ENCODE measurements at places on chromosomes 1 and 21. TPM values are rescaled to one million over a fixed set of nuclear protein-coding genes. Genes with fewer than 3 reads are reported as not detected.
A peak's percentile ranks its signal among the peaks of the same experiment; 100 is the strongest.

The SLC35F3 gene
- total RNA-seq, result 1.5 TPM

The ZNF697 gene
- total RNA-seq, result 8.3 TPM

The ANKRD34A gene
- total RNA-seq, result 0.28 TPM

The PSEN2 gene
- total RNA-seq, result 18.2 TPM

The KRTAP22-2 gene
- total RNA-seq, result not detected

The S100A8 gene
- total RNA-seq, result not detected

The KIFAP3 gene
- total RNA-seq, result 5.0 TPM

The OLFML3 gene
- total RNA-seq, result 13.4 TPM

DNA sequence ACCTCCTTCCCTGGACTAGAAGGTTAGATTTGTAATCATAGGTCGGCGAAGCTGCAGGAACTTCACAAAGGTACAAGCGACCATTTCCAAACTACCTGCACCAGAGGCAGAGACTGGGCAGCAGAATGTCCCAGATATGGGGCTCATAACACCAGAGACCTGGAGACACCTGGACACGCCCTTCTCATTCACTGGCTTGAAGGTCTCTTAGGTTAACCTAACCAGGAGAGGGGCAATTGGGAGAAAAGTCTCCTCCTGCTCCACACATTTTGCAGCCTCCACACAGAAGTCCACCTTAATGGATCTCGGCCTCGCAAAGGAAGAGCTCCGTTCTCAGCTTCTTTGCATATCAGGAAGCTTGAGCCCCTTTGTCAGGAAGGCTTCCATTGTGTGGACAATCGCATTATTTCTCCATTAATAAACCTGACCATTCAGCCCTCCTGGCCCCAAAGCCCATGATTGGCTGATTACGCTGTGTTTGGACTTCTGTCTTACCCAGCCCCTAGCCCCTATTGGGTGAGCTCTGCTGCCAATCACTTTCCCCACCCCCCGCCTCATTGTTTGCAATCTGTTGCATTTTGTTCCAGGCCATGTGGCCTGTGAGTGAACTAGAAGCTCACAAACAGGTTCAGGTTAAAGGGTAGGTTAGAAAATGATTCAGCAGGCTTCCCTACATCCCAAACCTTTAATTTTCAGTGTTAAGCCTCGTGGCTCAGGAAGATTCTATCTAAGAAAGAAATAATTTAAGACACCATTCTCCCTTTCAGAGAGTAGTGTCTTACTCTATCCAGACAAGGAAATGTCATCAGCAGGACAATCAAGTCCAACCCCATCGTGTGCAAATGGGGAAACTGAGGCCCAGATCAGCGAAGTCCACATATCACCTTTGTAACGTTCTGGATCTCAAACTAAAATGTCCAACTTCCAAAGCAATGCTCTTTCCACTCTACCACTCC, 2.8 kb downstream of the MYCL start:
- H3K36me3 ChIP-seq, result no peaks in the 10 kb centered on the region
- peak overlapping the region; percentile 82 for H3K4me3 ChIP-seq
- H3K27ac ChIP-seq, result peak overlapping the region; percentile 84
- DNase-seq, result peak; percentile 94
- H3K4me1 ChIP-seq, result peaks cover 63% of the 10 kb centered on the region

- peak; percentile 20 for DNase-seq
- no peaks in the 10 kb centered on the region for H3K27me3 ChIP-seq
- H3K4me3 ChIP-seq, result no peak overlapping the region
- no peaks in the 10 kb centered on the region for H3K36me3 ChIP-seq
These were observed 51.6 kb upstream of the HPDL start for GRCh38 chr1:45275054-45275453.

DNA sequence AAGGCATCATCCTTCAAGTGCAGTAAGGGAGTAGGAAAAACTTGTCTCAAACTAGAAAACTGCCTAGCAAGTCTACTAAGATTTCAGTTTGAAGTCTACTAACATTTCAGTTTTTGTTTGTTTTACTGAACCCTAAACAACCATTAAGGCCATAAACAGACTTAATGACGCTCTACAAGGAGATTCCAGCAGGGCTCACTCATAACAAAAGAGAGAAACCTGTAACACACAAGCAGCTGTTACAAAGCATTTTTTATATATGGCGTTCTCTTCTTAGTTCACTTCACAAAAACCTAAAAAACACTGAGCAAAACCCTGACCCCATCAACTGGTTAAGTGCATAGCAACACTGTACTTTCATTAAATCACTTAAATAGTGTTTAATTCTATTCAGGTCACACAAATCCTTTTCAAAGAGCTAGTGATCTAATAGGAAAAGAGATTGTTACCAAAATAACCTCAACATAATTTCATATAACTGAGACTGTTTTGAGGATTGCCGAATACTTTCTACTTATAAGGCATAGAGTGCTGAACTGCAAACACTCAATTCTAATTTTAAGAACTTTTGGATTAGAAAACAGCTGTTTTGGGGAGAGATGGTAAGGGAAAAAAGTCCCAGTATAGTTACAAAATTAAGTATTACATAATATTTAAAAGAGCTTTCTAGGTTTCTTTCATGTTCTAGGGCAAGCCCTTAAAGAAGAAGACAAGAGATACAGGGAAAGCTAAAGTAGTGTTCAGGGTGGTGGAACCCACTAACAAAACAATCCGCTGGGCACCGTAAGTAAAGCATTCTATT, 1.4 kb downstream of the B3GALNT2 start:
- DNase-seq, result no peak
- peak overlapping the region; percentile 90 for H3K4me3 ChIP-seq
- H3K4me1 ChIP-seq, result peaks cover 9% of the 10 kb centered on the region

- peaks cover 20% of the 10 kb centered on the region for H3K4me1 ChIP-seq
- no peak for DNase-seq
- peaks cover 28% of the 10 kb centered on the region for H3K27me3 ChIP-seq
- no peaks in the 10 kb centered on the region for H3K36me3 ChIP-seq
These were observed 2.6 kb downstream of the TAGLN2 start for GRCh38 chr1:159922511-159923202.

GRCh38 chr1:152325111-152325510, at the start of gene FLG:
Gene FLG (minus strand): TSS chr1:152325239. CDS start chr1:152315456, 9,783 bp downstream.
- no peaks in the 10 kb centered on the region for H3K4me1 ChIP-seq
- DNase-seq, result no peak
- no peaks in the 10 kb centered on the region for H3K36me3 ChIP-seq
- no peak within 1 kb of the TSS for H3K27ac ChIP-seq
- no peaks in the 10 kb centered on the region for H3K27me3 ChIP-seq

GRCh38 chr1:22452481-22452957, 868 bp downstream of the ZBTB40 start:
- peaks cover 7% of the 10 kb centered on the region for H3K4me1 ChIP-seq
- peak overlapping the region; percentile 89 for H3K4me3 ChIP-seq
- no peaks in the 10 kb centered on the region for H3K36me3 ChIP-seq
- H3K27ac ChIP-seq, result no peak overlapping the region

DNA sequence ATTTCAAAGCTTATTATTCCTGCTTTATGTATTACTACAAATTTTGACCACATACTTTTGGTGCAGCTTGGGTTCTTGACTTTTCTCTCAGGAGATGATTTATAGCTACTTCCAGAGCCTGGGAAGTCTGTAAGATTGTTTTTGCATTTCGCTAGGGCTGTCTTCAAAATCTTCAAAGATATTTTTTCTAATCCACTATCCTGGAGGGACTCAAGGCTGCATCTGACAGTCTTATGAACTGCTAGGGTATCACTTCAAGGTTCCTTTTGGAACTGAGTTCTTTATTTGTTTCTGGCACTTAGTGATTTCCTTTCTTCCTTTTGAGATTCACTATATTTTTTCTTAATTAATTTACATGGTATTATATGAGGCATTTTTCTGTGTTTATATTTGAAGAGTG, 90.0 kb upstream of the LYPLAL1 start:
- no peak overlapping the region for H3K27ac ChIP-seq
- H3K4me3 ChIP-seq, result no peak overlapping the region
- DNase-seq, result no peak
- no peaks in the 10 kb centered on the region for H3K4me1 ChIP-seq
- no peaks in the 10 kb centered on the region for H3K36me3 ChIP-seq

DNA sequence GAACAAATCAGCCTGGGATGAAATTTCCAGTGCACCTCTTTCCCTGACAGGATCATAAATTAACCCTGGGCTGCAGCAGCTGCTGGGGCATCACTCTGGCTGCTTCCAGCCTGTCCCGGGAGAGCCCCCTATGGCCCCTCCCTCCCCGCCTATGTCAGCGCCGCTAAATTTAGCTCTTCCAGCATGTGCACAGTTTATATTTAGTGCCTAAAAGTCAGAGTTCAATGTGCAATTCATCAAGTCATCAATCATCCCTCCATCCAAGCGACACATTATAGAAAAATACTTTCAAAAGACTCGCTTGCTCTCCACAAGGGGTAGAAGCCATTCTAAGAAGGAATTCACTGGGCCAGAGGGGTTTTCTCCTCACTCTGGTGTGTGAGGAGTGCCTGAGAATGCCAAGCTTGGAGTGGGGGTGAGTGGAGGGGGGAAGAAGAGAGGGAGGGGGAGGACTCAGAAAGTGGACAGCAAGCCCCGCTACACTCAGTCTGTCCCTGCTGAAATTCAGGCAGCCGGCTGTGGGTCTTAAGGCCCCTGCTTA, 37.4 kb downstream of the XCL1 start:
- DNase-seq, result peak; percentile 40
- H3K4me3 ChIP-seq, result no peak overlapping the region
- H3K27me3 ChIP-seq, result no peaks in the 10 kb centered on the region
- peaks cover 19% of the 10 kb centered on the region for H3K4me1 ChIP-seq
- H3K36me3 ChIP-seq, result no peaks in the 10 kb centered on the region

GRCh38 chr1:27557596-27558340, 46.2 kb downstream of the AHDC1 start:
- H3K4me1 ChIP-seq, result peaks cover 49% of the 10 kb centered on the region
- H3K27ac ChIP-seq, result peak overlapping the region; percentile 61
- H3K4me3 ChIP-seq, result no peak overlapping the region
- DNase-seq, result peak; percentile 21
- no peaks in the 10 kb centered on the region for H3K36me3 ChIP-seq
- H3K27me3 ChIP-seq, result no peaks in the 10 kb centered on the region

DNA sequence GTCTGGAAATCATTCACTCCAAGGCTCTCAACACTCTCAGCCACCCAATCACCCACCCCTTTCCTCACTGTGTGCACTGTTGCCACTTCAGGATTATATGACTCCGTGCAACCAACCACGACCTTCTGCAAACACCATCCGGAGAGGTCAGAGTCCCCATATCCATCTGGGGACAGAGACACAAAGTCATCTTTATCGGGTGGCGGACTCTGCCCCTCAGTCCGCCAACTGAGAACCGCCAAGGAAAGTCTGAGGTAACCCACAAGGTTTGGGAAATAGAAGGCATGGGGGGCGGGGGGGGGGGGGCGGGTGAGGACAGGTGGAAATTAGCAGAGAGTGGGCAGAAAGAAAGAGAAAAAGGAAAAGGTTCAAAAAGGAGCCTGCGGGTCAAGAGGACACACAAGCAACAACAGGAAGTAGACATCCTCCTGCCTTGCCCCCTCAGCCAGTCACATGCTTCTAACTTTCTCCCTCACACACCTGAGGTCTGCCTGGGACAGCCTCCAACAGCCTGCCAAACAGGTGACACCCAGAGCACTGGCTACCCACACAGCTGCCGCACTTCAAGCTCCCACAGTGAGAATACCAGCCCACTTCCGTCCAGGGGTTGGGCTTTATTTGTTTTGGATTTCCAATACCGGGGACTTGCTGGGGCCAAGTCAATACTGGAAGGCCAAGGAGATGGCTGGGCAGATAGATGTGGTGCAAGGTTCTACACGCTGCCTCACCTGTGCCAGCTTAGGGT, 58.1 kb downstream of the SSBP3 start:
- no peak overlapping the region for H3K4me3 ChIP-seq
- no peak for DNase-seq
- H3K27ac ChIP-seq, result no peak overlapping the region
- no peaks in the 10 kb centered on the region for H3K27me3 ChIP-seq
- peaks cover 8% of the 10 kb centered on the region for H3K4me1 ChIP-seq
- no peaks in the 10 kb centered on the region for H3K36me3 ChIP-seq

DNA sequence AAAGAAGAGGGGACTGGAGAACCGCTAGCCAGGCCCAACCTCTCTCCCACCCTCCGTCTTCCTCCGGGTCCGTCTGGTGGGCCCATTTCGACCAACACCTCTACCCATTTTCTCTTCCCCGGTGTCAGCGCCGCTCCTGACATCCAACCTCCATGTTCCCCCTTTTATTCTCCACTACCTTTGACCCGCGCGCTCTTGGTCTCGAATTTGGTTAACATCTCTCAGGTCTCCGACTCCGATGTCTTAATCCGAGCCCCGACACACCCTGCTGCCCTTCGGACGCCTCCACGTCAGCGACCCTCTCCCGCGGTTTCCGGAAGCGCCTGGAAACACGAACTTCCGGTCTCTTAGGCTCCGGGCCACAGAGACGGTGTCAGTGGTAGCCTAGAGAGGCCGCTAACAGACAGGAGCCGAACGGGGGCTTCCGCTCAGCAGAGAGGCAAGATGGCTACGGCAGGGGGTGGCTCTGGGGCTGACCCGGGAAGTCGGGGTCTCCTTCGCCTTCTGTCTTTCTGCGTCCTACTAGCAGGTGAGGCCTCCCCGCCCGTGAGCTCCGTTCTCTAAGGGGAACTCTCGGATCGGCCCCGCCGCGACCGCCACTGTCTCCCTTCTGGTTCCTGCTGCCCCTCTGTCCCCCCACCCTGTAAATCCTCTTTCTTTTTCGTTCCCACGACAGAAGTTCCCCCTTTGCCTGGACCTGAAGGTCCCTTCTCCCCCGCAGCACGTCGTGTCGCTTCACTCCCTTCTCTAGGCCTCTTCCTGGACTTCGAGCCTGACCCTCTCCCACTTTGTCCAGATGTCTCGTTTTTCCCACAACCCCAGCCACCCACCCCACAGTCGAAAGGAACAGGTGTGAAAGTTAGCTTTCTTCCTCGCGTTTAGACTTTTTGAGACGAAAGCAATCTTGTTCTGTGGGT, at the start of the genes COPA and NCSTN:
COPA (minus strand) TSS at position 298 of the 917 bp plus-strand sequence; CDS start at position 218, 80 bp downstream.
NCSTN (plus strand) TSS at position 431 of the 917 bp plus-strand sequence; CDS start at position 445, 14 bp downstream.
- peak within 1 kb of the TSS; percentile 63 for H3K4me3 ChIP-seq
- no peaks in the 10 kb centered on the region for H3K27me3 ChIP-seq
- no peaks in the 10 kb centered on the region for H3K36me3 ChIP-seq
- peak within 1 kb of the TSS; percentile 34 for H3K27ac ChIP-seq

- H3K4me3 ChIP-seq, result no peak overlapping the region
- H3K27me3 ChIP-seq, result no peaks in the 10 kb centered on the region
- no peak for DNase-seq
These were observed 32.5 kb downstream of the UBE2U start for GRCh38 chr1:64235910-64236309.

- no peak for DNase-seq
- no peaks in the 10 kb centered on the region for H3K27me3 ChIP-seq
- H3K4me3 ChIP-seq, result no peak overlapping the region
These were observed 158.7 kb downstream of the NCAM2 start for GRCh38 chr21:21156957-21157356.

GRCh38 chr1:150365941-150366340, 2.0 kb downstream of the RPRD2 start:
- H3K4me3 ChIP-seq, result peak overlapping the region; percentile 77
- H3K27me3 ChIP-seq, result no peaks in the 10 kb centered on the region
- no peak for DNase-seq
- no peak overlapping the region for H3K27ac ChIP-seq
- no peaks in the 10 kb centered on the region for H3K36me3 ChIP-seq

GRCh38 chr1:153845158-153845557, 70.0 kb downstream of the SLC27A3 start:
- DNase-seq, result no peak
- no peaks in the 10 kb centered on the region for H3K27me3 ChIP-seq
- H3K4me3 ChIP-seq, result no peak overlapping the region
- H3K4me1 ChIP-seq, result no peaks in the 10 kb centered on the region

GRCh38 chr1:221630236-221630635, 111.7 kb downstream of the DUSP10 start:
- no peak overlapping the region for H3K4me3 ChIP-seq
- no peaks in the 10 kb centered on the region for H3K4me1 ChIP-seq
- no peak overlapping the region for H3K27ac ChIP-seq
- no peaks in the 10 kb centered on the region for H3K36me3 ChIP-seq
- H3K27me3 ChIP-seq, result no peaks in the 10 kb centered on the region

Data from neural progenitor cell (in vitro differentiated cells).